Heart left ventricle (tissue), 16 donors: ENCODE measurements at places on chromosomes 11 and 22.

DNA sequence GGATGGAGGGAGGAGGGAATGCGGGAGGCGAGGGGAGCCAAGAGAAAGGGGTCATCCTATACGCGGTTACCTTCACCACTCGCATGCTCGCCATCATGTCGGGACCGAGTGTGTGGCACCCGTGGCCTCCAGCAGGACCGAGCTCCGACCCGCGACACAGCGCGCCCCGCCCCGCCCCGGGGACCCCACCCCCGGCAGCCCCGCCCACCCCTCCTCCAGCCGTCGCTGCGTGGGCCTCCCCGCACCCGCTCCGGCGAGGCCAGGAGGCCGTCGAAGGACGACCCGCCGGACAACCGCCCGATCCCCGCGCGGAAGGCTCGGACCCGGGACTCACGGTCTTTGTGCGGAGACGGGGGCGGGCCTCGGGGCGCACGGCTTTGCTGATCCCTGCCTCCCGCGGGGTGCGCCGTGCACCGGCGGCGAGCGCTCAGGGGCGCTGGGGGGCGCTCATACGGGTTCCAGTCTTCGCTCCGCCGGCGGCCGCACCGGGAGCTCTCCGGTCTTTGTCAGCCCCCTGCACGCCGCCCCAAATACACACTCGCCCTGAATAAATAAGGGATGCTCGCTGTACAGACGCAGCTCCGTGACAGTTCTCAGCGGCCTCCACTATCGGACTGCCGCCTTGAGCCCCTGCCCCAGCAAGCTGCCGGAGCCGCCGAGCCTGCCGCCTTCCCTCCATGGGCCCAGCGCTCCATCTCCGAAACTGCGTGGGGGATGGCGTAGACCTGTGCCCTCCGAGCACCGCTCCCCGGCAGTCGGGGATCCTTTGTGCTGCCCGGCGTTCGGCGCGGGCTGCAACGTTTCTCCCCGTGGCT, at the start of gene UBE2L6:
Gene UBE2L6 (minus strand): TSS at position 158 of the 815 bp plus-strand sequence. CDS start 61 bp downstream, at position 97.
- peaks cover 65% of the 10 kb centered on the region for H3K4me1 ChIP-seq
- DNase-seq = peak; percentile 56
- peak within 1 kb of the TSS; percentile 91 for H3K4me3 ChIP-seq

- H3K27me3 ChIP-seq = no peaks in the 10 kb centered on the region
- no peaks in the 10 kb centered on the region for H3K4me1 ChIP-seq
- no peaks in the 10 kb centered on the region for H3K36me3 ChIP-seq
- H3K4me3 ChIP-seq = no peak overlapping the region
Measured at GRCh38 chr11:83293457-83293774, 7.2 kb upstream of the CCDC90B start.

DNA sequence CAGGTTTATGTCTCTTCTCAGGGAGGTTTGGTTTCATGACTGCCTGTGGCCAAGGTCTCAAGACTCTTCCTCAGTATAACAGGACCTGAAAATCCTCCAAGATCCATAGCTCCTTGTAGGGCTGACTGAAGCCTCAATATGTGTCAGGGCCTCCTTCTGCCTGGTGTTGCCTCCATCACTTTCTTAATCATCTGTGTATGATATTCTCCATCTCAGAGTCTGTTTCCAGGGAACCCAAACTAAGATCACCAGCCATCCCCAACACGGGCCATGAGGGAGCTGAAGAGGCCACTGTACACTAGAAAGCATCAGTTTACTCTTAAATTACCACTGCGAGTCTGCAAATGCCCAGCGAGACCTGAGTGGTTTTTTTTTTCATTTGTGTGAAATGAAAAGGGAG, 17.7 kb downstream of the GGTLC2 start:
- H3K27me3 ChIP-seq = no peaks in the 10 kb centered on the region
- H3K4me3 ChIP-seq = no peak overlapping the region
- no peak overlapping the region for H3K27ac ChIP-seq
- DNase-seq = no peak

GRCh38 chr11:93704237-93704636, 37.1 kb downstream of the TAF1D start:
- peaks cover 15% of the 10 kb centered on the region for H3K36me3 ChIP-seq
- H3K4me3 ChIP-seq = no peak overlapping the region
- no peak overlapping the region for H3K27ac ChIP-seq
- no peak for DNase-seq
- no peaks in the 10 kb centered on the region for H3K27me3 ChIP-seq

- H3K27ac ChIP-seq = peak overlapping the region; percentile 84
- peak overlapping the region; percentile 92 for H3K4me3 ChIP-seq
- no peak for DNase-seq
- peaks cover 19% of the 10 kb centered on the region for H3K4me1 ChIP-seq
- no peaks in the 10 kb centered on the region for H3K27me3 ChIP-seq
Measured at GRCh38 chr11:47566149-47566698, 825 bp downstream of the PTPMT1 start.

DNA sequence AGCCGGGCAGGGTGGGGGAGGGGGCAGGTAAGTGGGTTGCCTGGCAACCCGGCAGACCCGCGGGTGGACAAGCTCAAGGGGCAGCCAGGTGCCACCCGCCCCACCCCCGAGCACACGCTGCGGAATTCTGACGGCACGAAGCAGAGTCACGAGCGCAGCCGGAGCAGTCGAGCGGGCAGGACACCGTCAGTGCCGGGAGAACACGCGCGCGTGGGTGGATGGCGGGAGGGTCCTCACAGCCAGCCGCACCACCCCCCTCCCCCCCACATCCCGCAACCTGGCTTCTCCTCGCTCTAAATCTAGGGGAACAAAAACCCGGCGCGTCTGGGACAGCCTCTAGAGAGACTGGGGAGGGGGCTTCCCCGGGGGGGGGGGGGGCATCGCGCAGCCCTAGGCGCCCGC, 133.1 kb upstream of the HSD17B12 start:
- H3K27me3 ChIP-seq = peaks cover 26% of the 10 kb centered on the region
- H3K4me3 ChIP-seq = peak overlapping the region; percentile 16
- no peaks in the 10 kb centered on the region for H3K36me3 ChIP-seq
- DNase-seq = no peak
- H3K27ac ChIP-seq = no peak overlapping the region

DNA sequence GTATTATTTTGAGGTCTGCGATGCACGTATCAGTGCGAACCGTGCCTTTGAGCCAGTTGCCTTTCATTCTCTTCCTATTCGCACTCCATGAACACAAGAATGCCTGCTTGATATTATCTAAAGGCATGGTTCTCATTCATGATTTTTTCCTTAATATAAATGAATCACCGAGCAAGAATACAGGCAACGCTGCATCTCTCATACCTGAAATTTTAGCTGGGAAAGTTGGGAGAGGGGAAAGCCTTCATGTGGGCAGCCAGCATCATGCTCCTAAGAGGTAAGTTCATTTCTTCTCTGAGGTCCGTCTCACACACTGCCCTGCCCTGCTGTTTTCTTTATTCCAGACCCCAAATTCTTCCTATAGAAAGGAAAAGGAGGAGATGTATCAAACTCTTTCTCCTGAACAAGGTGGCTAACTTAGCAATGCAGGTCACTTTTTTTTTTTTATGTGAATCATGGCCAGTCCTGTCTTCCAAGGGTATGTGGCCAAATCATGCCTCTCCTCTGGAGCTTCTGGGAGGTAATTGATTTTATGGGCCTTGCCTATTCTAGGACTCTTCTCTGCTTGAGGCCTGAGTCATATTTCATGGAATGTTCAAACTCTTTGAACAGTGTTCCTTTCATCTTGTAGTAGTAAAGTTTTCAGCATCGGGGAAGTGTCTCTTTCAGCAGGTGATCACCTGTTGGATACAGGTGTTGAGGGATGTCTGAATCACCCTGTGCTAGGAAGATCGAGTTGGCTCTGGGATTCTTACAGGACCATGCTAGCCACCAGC, 3.2 kb downstream of the GLB1L2 start:
- H3K27me3 ChIP-seq = peaks cover 6% of the 10 kb centered on the region
- no peaks in the 10 kb centered on the region for H3K36me3 ChIP-seq
- no peak for DNase-seq
- H3K4me3 ChIP-seq = no peak overlapping the region
- H3K4me1 ChIP-seq = peaks cover 13% of the 10 kb centered on the region

GRCh38 chr11:74279256-74279655, 32.2 kb downstream of the P4HA3 start:
- no peaks in the 10 kb centered on the region for H3K4me1 ChIP-seq
- peak overlapping the region; percentile 56 for H3K27ac ChIP-seq
- H3K27me3 ChIP-seq = no peaks in the 10 kb centered on the region

GRCh38 chr11:86390487-86390886, 15.8 kb downstream of the CCDC81 start:
- H3K27ac ChIP-seq = no peak overlapping the region
- no peak for DNase-seq
- no peaks in the 10 kb centered on the region for H3K36me3 ChIP-seq

GRCh38 chr22:31841078-31841827, 87.4 kb downstream of the DEPDC5 start:
- no peaks in the 10 kb centered on the region for H3K27me3 ChIP-seq
- peaks cover 100% of the 10 kb centered on the region for H3K36me3 ChIP-seq
- no peak overlapping the region for H3K27ac ChIP-seq
- H3K4me1 ChIP-seq = no peaks in the 10 kb centered on the region

DNA sequence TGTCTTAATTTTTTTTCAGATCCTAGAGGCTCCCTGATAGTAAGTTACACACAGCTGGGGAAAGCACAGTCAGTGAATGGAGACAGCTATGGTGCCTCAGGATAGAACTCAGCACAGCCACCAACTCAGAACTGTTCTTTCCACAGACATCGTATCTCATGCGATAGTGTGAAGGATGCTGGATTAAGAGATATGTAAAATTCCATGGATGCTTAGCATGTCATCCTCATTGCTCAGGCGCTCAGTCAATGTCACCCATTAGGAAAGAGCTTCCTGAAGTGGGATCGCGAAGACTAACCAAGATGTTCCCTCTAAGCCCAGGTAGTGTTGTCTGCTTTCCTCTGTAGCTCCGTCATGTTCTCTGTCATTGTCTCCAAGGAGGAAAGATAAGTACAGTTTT, 1000.4 kb downstream of the OPCML start:
- no peak overlapping the region for H3K4me3 ChIP-seq
- no peaks in the 10 kb centered on the region for H3K4me1 ChIP-seq

- H3K36me3 ChIP-seq = no peaks in the 10 kb centered on the region
- peaks cover 25% of the 10 kb centered on the region for H3K4me1 ChIP-seq
- H3K27me3 ChIP-seq = no peaks in the 10 kb centered on the region
Measured at GRCh38 chr11:7576726-7577290, 63.0 kb downstream of the PPFIBP2 start.

GRCh38 chr11:64654958-64655541, 64.0 kb downstream of the SLC22A12 start:
- no peaks in the 10 kb centered on the region for H3K27me3 ChIP-seq
- H3K27ac ChIP-seq = no peak overlapping the region
- H3K4me1 ChIP-seq = no peaks in the 10 kb centered on the region

DNA sequence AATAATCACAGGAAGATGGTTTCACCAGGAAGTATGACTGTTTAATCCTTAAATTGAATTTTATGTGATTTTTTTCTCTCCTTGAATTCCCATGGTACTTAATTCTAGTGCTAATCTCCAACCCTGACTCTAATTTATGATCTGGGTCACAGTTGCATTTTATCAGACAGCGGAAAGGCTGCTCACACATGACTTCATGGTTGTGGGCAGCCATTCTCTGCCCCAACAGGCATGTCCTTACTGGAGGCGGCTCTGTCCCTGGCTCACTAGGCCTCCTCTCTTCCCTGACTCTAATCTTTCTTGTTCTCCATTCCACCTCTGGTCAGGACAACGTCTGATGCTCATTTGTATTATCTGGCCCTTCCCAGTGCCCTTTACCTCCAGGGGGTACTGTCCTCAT, 184.4 kb downstream of the CHST1 start:
- H3K27ac ChIP-seq = no peak overlapping the region
- H3K4me1 ChIP-seq = no peaks in the 10 kb centered on the region
- H3K36me3 ChIP-seq = no peaks in the 10 kb centered on the region

GRCh38 chr22:31943978-31944699, at the start of gene YWHAH:
TSS of gene YWHAH (plus strand) at chr22:31944535. CDS start at chr22:31944734, 199 bp downstream.
- peak; percentile 97 for DNase-seq
- peaks cover 32% of the 10 kb centered on the region for H3K4me1 ChIP-seq
- H3K36me3 ChIP-seq = peaks cover 23% of the 10 kb centered on the region
- H3K4me3 ChIP-seq = peak within 1 kb of the TSS; percentile 86
- no peaks in the 10 kb centered on the region for H3K27me3 ChIP-seq
- H3K27ac ChIP-seq = peak within 1 kb of the TSS; percentile 98

DNA sequence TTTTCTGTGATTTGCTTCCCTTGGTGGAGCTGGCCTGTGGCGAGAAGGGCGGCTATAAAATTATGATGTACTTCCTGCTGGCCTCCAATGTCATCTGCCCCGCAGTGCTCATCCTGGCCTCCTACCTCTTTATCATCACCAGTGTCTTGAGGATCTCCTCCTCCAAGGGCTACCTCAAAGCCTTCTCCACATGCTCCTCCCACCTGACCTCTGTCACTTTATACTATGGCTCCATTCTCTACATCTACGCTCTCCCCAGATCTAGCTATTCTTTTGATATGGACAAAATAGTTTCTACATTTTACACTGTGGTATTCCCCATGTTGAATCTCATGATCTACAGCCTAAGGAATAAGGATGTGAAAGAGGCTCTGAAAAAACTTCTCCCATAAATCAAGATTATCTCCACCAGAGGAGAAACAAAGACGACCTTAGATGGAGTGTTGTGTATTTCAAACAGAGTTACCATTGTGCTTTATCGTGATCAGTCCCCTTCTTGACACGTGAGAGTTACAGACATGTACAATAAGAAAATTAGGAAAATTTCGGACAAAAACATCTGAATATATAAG, 2.1 kb downstream of the OR9G1 start:
- H3K4me1 ChIP-seq = no peaks in the 10 kb centered on the region
- no peak overlapping the region for H3K4me3 ChIP-seq
- H3K27ac ChIP-seq = no peak overlapping the region
- H3K36me3 ChIP-seq = no peaks in the 10 kb centered on the region
- H3K27me3 ChIP-seq = no peaks in the 10 kb centered on the region
- no peak for DNase-seq

GRCh38 chr11:86422371-86422770, 47.7 kb downstream of the CCDC81 start:
- no peak overlapping the region for H3K4me3 ChIP-seq
- H3K27ac ChIP-seq = no peak overlapping the region
- DNase-seq = no peak
- no peaks in the 10 kb centered on the region for H3K36me3 ChIP-seq
- no peaks in the 10 kb centered on the region for H3K4me1 ChIP-seq
- H3K27me3 ChIP-seq = no peaks in the 10 kb centered on the region

DNA sequence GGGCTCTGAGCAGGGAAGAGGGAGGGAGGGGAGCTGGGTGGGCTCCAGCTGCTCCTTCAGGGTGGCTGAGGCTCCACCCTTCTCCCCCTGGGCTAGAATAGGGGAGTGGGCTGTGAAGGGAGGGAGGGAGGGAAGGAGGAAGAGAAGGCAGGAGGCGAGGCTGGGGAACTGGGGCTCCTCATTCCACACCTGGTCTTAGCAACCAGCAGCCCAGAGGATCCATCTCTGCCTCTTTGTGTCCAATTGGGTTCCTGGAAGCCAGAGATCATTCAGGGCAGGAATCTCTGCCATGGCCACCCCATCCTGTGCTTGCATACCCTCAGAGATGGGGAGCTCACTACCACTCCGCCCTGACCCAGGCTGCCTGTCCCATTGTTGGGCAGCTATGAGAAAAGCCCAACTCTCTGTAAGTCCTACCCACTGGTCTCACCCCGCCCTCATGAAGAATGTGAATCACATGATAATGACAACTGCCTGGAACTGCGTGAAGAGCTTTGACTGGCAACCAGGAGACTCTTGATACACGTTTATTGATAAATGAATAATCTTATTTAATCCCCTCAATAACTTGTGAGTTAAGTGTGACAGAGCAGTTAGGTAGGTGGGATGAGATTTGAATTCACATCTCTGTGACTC, 7.9 kb downstream of the NCF4 start:
- H3K36me3 ChIP-seq = no peaks in the 10 kb centered on the region
- H3K27me3 ChIP-seq = peaks cover 4% of the 10 kb centered on the region
- no peak overlapping the region for H3K27ac ChIP-seq
- H3K4me1 ChIP-seq = peaks cover 3% of the 10 kb centered on the region

- H3K4me1 ChIP-seq = no peaks in the 10 kb centered on the region
- H3K36me3 ChIP-seq = no peaks in the 10 kb centered on the region
- DNase-seq = no peak
- H3K27me3 ChIP-seq = peaks cover 80% of the 10 kb centered on the region
- H3K27ac ChIP-seq = no peak overlapping the region
Measured at GRCh38 chr22:39688186-39688785, 117.7 kb downstream of the CACNA1I start.
